NCI-H1417 treated with DMSO at 0.1 percent for 48 hours (cell line): ENCODE measurements at places on chromosomes 16 and 17.
A peak's percentile ranks its signal among the peaks of the same experiment; 100 is the strongest.

DNA sequence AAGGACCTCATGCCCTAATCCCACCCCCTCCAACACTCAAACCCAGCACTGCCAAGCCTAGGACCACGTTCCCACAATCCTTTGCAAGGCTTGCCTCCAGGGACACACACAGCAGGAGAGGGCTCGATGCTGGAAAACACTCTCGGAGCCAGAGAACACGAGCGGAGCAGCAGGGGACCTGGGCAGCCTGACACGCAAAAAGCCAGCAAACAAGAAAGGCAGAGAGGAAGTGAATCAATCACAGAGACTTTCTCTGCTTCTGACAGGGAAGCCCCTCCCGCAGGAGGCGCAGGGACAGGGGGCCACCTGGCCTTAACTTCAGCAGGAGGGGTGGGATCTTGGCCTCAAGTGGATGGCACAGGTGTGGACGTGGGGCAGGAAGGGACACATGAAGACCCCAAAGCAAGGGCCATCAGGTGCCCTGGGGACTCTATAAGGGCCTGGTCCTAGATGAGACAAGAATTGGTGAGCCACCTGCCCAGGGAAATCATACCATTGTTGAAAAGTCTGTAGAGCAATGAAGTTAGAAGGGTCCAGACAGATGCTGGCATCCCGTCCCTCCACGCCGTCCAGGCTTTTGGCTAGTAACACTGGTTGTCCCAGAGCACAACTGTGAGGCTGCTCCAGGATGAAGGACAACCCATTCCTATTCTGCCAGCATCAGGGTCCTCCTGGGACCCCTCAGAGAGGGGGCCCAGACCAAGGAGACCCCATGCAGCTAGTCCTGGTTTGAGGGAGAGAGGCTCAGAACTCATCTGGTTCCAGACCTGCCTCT, 2.2 kb downstream of the SDK2 start:
- DNase-seq = peak; percentile 48

GRCh38 chr16:51629576-51629975, 478.5 kb upstream of the SALL1 start:
- DNase-seq = no peak

DNA sequence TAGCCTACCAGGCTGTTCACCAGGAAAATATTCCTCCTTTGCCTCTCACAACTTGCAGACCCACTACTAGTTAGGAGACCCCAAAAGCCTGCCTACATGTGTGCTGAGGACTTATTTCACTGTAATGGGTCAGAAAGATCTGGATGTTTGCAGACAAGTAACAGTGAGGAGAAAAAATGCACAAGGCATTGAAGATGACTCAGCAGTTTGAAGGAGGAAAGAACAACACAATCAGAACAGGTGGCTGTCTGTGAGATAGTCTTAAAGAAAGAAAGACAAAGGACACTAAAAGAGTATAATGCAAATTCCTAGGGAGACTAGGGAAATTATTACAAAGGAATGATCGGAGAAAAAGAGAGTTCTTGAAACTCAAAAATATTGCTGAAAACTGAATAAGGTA, 69.0 kb downstream of the ANKFN1 start:
- no peak for DNase-seq

- DNase-seq = no peak
These were observed 51.0 kb upstream of the ENPP7 start for GRCh38 chr17:79679631-79680317.

DNA sequence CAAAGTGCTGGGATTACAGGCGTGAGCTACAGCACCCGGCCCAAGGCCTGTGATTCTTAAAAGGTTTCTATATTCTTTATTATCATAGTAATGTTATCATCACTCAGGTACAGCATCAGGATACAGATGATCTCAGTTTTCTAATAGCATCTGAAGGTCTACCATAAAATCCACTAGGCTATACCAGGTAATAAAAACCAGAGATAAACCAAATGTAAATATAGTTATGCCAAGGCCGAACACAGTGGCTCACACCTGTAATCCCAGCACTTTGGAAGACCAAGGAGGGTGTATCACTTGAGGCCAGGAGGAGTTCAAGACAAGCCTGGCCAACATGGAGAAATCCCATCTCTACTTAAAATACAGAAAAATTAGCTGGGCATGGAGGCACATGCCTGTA, 53.8 kb downstream of the SYNRG start:
- no peak for DNase-seq

DNA sequence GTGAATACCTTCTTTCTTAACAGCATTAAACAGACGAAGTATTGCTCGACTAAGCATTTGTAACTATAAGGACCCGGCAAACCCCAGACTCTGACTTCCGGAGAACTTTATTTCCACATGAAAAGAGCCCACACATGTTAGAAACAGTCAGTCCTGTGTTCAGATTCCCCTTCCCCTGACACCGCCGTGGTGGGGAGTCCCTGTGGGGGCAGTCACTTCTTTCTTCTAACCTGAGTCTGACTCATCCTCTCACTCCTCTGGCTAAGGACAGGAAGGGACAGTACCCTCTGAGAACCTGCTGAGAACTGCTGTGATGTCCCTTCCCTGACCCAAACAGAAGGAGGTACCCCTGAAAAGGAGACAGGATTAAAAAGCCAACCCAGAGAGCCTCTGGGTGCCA, 165.1 kb downstream of the XYLT1 start:
- DNase-seq = no peak
